Dermis microvascular lymphatic vessel endothelial cell (primary cell): ENCODE measurements at places on chromosomes 6 and 20.
A peak's percentile ranks its signal among the peaks of the same experiment; 100 is the strongest.

DNA sequence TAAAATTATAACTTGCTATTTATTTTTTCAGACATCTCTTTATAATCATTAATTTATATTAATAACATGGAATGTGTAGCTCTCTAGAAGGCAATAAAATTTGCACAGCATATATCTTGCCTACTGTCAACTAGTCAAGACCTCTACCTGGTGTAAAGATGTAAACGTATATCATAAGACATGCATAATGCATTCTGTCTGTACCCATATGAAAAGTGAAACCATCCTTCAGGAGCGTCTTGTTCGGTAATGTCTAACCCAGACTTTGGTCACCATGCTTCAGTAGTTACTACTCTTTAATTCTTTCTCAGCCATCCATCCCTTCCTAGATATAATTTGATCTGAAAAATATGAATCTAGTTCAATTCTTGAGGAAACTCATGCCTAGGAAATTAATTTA, 21.0 kb downstream of the CEP43 start:
- DNase-seq: no peak

DNA sequence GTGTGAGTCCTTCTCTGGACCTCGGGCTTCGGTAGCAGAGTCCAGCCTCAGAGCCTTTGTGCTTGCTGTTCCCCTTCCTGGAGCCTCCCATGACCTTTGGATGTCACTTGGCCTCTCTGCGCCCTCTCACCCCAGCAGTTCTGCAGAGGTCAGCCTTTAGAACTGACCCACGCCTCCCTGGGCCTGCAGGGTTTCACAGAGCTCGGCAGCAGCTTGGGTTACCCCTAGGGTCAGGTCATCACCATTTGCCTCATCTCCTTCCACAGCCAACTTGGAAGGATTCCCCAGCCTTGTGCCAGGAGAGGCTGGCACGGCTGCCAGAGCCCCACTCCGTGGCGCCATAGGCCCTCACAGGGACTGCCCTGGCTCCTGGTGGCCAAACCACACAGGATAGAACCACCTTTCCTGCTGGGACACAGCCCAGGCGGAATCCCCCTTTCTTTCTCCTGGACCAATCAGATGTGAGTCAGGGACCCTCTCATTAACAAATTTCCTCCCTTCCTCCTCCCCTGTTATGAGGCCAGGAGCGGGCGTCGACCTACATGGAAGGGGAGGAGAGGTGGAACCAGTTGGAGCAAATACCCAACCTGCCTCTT, 13.9 kb upstream of the SIRPA start:
- DNase-seq: peak; percentile 42

DNA sequence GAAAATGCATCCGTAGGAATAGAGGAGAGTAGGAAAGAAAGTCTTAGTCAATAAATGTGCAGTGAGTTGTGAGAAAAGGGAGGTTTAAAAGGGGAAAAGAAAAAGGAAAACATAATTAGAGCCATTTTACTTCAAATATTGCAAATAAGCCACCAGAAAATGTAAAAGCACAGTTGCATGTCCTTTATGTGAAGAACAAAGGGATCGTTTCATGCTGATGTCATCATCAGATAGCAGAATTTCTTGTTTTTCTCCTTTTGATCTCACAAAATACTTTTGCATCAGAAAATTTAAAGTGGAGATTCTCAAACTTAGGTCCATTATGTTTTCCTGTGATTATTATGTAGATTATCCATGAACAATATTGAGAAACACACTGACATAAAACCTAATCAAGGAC, 166.7 kb downstream of the HAO1 start:
- DNase-seq: no peak

DNA sequence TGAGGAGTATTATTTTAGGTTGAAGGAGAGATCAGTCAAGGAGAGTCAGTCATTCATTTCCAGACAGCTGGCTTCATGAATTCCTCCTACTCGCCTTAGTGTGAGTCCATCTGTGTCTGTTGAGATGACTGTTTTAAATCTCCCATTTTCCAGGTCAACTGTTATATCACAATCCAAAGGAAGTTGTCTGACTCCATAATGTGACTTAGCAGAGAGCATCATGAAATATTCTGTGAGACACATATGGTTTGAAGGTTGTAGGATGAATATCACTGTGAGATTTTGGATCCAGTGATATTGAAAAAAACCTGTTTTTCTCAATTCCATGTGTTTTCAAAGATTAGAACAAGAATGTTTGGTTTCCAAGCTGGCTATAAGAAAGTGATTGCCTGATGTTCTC, 530.2 kb upstream of the MAN1A1 start:
- no peak for DNase-seq
